CD4-positive, alpha-beta T cell (primary cell): ENCODE measurements at places on chromosomes 4 and X. TPM values are rescaled to one million over a fixed set of nuclear protein-coding genes. Genes with fewer than 3 reads are reported as not detected.

Gene PWWP3B
- not detected for total RNA-seq

Gene MAGEC1
- total RNA-seq: not detected

Gene CCDC110
- total RNA-seq: 0.34 TPM

Gene MAPK10
- total RNA-seq: 0.36 TPM

Gene FAM9B
- total RNA-seq: not detected

Gene AMBN
- not detected for total RNA-seq

Gene NLRP2B
- total RNA-seq: not detected

Gene KCTD8
- total RNA-seq: not detected
